ENCODE measurements at places on chromosomes 7 and 10.

- DNase-seq, result no peak
Observed at GRCh38 chr7:40709062-40709964, 574.5 kb downstream of the SUGCT start.

DNA sequence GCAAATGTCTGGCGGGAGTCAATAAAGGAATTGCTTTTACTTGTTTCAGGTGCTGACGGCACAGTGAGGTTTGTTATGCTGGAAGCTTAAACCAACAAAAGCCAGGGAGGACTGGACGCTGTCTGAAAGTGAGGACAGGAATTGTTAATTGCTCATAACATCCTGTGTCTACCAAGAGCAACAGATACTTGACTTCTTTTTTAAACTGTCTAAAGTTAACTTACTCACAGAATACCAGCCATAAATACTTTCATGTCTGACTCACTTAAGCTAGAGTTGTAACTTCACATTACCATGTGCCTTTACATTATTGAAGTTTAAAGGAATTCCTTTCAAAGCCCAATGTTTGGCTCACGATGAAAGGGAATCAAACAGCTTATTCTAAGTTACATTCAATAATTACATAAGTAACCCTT, 252.7 kb upstream of the SHH start:
- DNase-seq, result no peak

DNA sequence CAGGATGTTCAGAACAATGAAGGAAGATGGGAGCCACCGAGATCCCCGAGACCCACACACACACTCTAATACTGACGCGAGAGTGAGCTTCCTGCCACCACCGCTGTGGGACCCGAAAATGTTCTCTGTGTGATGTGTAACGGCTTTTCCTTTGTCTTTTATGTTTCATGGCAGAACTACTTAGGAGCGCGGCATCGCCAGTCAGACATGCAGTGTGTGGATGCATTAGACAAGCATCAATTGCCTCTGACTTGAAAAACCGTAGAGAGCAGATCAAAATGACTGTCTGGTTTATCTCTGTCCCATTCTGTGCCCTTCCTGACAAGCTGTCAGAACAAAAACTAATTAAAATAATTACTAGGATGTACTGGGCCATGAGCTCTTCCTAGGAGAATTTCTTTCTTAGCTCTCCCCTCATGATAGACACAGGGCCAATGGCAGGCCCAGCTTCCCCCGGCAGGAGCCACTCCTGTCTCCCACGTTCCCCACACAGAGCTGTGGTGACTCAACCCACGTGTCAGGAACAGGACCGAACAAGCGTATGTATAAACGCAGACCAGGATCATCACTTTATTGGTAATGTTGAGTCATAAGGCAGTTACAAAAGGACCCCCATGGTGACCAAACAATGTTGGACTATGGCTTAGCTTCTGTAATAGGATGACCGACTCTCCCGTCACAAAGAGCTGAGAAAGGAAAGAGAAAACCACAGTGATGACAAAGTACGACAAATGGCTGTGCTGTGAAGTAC, 705.0 kb downstream of the PARD3 start:
- DNase-seq, result no peak

DNA sequence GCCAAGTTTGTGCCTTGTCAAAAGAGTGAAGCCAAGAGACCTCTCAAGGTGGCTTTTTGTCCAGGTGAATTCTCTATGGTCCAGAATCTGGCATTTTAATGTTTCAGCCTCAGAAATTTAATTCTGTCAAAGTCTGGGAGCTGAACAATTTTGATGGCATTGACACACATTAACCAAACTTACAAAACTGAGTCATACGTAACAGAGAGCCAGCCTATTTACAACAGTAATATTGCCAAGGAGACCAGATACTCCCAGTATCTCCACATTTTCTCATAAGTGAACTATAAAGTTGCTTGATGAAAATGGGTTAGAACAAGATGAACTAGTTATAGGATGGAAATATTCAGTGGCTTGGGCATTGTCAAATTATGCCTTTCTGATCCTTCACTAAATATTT, 43.8 kb downstream of the PDE6C start:
- DNase-seq, result no peak

DNA sequence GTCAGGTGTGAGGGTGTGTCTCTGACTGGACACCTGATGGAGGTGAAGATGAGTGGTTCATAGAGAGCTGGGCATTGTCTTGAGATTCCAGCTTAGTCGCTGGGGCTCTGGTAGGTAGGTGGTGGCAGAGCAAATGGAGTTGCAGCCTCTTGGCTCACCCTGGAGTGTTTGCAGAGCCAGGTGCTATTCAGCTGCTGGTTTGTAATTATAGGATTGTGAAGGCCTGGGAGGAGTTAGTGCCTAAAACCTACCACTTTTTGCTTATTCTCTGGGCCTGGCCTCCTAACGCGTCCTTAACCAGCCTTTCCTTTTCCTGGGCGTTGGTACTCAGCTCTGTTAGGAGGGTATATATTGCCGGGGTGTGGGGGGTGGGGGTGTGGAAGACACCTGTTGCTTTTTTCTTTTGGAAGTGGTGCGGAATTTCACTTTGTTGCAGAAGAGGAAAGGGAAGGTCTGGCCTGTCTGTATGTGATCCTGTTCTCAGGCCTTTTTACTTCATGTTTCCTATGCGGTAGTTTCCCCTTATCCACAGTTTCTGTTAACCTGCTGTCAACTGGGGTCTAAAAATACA, 3.2 kb downstream of the PPRC1 start:
- DNase-seq, result no peak

GRCh38 chr10:4130685-4131084, 345.7 kb upstream of the KLF6 start:
- DNase-seq, result no peak

DNA sequence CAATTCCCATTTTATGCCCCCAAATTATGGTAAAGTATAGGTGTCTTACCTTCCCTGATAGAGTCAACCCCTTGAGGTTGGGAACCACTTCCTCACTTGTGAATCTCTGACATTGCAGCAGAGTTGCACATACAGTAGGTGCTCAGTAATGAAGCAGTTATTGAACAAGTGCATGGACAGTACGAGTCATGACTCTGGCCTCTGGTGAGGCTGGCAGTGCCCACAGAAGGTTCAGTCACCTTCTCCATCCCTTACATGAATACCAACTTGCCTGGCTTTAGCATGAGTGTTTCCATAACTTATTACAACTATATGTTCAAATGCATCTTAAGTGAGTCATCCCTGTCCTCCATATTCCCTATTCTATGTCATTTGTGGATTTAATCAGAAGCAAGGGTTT, 340.0 kb downstream of the ELMO1 start:
- DNase-seq, result no peak

GRCh38 chr7:100681491-100682227, 8.1 kb downstream of the GNB2 start:
- no peak for DNase-seq
